ENCODE measurements at places on chromosomes 6 and 20. TPM values are rescaled to one million over a fixed set of nuclear protein-coding genes. Genes with fewer than 3 reads are reported as not detected.

AMD1 gene
- 133 TPM for total RNA-seq

CCN6 gene
- not detected for total RNA-seq

HLA-DRB5 gene
- not detected for total RNA-seq

PRL gene
- total RNA-seq = not detected

SLC4A11 gene
- 0.57 TPM for total RNA-seq

ATXN1 gene
- total RNA-seq = 33.8 TPM

CBLN4 gene
- under 0.01 TPM for total RNA-seq

RFX6 gene
- not detected for total RNA-seq

SH3BGRL2 gene
- 13.2 TPM for total RNA-seq

RHAG gene
- not detected for total RNA-seq

OXT gene
- total RNA-seq = not detected

MAP7 gene
- 0.95 TPM for total RNA-seq

PRSS35 gene
- total RNA-seq = not detected

EEF1A2 gene
- 6.4 TPM for total RNA-seq

THEMIS gene
- total RNA-seq = not detected

GCM1 gene
- not detected for total RNA-seq

ZBP1 gene
- total RNA-seq = 0.11 TPM

SCUBE3 gene
- 2.0 TPM for total RNA-seq

ROS1 gene
- 0.71 TPM for total RNA-seq

SPTLC3 gene
- total RNA-seq = 10.0 TPM

FAM162B gene
- 0.29 TPM for total RNA-seq

LY6G6F gene
- total RNA-seq = not detected

HLA-DRA gene
- 0.46 TPM for total RNA-seq

KIF13A gene
- total RNA-seq = 23.0 TPM

RIMS1 gene
- total RNA-seq = 3.3 TPM

LAMA2 gene
- total RNA-seq = 0.65 TPM

FLRT3 gene
- total RNA-seq = 0.23 TPM

MAK gene
- total RNA-seq = not detected

TTK gene
- total RNA-seq = 180 TPM

SLC17A9 gene
- total RNA-seq = 0.91 TPM

DDRGK1 gene
- 57.9 TPM for total RNA-seq

DEF6 gene
- total RNA-seq = 23.6 TPM

ABHD16B gene
- not detected for total RNA-seq
